Testis (tissue), 5 donors: ENCODE measurements at places on chromosomes 2 and 18. TPM values are rescaled to one million over a fixed set of nuclear protein-coding genes. Genes with fewer than 3 reads are reported as not detected.

- DNase-seq = no peak
Observed at GRCh38 chr2:72276876-72277275, 129.2 kb upstream of the CYP26B1 start.

- peak; percentile 37 for DNase-seq
Observed at GRCh38 chr18:35526495-35527059, 28.8 kb upstream of the INO80C start.

DNA sequence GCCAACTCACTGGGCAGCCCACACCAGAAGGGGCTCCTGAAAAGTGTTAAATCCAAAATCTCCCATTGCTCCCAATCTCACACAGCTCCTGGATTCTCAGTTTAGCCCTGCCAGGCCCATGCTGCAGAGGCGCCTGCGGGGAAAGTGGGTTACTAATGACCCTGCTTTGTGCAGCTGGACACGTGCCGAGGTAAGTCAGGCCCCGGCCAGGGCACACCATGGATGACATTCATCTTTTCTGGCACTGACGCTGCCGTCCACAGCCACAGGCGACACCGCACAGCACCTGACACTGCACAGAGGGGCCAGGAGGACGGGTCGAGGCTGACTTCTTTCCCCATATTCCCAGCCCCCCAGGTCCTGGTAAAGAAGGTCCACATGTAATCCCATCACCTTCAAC lies 193.5 kb downstream of the EIPR1 start:
- DNase-seq = no peak

DNA sequence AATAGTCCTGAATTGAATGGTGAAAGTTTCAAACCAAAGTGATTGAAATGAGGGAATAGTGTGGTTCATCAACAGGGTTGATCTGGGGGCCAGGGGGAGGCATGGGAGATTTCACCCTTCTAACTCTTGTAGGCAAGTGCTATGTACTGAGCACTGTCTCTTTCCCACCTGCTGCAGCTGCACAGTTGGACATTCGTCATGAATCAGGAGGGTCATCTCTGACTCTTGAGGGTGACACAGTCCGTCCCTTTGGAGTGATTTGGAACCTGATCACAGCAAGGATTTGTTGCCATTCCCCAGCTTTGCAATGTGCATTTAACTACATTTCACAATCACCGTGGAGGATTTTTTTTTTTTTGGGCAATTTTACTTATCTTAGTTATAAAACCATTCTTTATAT lies 224.6 kb downstream of the PHLPP1 start:
- no peak for DNase-seq

- no peak for DNase-seq
Observed at GRCh38 chr2:224924631-224925030, 117.6 kb downstream of the DOCK10 start.

DNA sequence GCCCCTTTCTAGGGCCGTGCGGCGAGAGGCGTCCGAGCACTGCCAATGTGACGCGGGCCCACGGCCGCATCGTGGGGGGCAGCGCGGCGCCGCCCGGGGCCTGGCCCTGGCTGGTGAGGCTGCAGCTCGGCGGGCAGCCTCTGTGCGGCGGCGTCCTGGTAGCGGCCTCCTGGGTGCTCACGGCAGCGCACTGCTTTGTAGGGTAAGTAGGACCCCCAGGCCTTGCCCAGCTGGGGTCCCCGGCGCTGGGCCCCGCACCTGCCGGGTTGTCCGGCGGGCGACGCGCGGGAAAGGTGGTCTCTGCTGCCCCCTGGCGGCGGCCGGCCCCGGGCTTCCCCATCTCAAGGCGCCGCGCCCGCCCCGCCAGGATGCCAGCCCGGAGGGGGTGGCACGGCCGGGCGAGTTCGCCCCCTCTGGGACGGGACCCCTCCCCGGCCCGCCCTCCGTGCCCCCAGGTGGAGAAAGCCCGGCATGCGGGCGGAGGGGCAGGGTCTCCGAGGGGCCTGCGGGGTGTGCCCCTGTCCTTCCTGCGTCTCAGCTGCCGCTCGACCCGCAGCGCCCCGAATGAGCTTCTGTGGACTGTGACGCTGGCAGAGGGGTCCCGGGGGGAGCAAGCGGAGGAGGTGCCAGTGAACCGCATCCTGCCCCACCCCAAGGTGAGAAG lies 1.9 kb downstream of the PRSS56 start:
- peak; percentile 74 for DNase-seq

DNA sequence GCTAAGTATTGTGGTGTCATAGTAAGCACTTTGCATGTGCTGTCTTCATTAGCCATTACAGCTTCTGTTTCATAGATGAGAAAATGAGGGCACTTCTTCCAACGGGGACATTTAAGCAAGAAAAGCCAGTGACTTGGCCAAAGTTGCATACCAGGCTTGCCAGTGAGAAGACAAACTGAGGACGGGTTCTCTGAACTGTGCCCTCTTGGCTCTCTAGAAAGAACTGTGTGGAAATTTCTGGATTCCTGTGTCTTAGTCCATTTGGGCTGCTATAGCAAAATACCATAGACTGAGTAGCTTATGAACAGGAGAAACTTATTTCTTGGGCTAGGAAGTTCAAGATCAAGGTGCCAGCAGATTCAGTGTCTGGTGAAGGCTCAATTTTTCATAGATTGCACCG lies 13.3 kb downstream of the CTIF start:
- DNase-seq = no peak

DNA sequence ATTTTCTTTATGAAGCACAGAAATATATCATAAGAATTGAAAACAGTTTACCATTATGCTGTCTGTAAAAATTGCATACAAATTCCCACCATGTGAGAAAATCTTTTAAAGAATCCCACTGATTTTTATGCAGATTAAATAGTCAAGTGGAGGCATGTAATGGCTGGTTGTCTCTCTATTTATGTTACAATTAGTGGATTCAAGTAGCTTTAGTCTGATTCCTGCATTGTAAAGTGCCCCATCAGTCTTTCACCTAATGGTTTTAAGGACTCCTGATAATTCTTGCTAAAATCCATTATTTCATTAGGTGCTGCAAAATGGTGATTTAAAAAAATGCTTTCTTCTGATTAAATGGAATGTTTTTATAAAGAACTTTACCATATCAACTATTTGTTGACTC lies 148.4 kb upstream of the MYO3B start:
- DNase-seq = no peak

GRCh38 chr2:66794551-66794950 lies 359.6 kb downstream of the MEIS1 start:
- no peak for DNase-seq

TEKT4 gene
- 23.5 TPM for total RNA-seq

OR6B2 gene
- not detected for total RNA-seq

ASXL3 gene
- 18.0 TPM for total RNA-seq

DNA sequence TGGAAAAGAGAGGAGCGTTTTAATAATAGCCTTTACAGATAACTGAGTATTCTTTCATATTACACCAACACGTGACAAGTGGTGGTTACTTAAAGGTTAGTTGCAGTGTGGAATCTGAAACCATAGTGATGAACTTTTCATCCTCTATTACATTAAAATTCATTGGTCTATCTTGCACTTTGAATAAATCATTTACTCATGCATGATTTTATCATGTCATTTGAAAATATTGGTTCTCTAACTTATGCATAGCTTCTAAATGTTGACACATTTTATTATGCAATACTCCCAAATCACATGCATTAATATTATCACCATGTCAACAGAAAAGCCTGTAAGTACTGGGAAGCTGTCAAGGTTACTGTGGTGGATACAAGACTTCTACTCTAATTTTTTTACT lies 1432.2 kb downstream of the LRP1B start:
- DNase-seq = no peak

GRCh38 chr2:128448331-128449225 lies 129.9 kb upstream of the HS6ST1 start:
- DNase-seq = peak; percentile 16

- no peak for DNase-seq
Observed at GRCh38 chr2:197975931-197976519, 171.6 kb downstream of the PLCL1 start.

DNA sequence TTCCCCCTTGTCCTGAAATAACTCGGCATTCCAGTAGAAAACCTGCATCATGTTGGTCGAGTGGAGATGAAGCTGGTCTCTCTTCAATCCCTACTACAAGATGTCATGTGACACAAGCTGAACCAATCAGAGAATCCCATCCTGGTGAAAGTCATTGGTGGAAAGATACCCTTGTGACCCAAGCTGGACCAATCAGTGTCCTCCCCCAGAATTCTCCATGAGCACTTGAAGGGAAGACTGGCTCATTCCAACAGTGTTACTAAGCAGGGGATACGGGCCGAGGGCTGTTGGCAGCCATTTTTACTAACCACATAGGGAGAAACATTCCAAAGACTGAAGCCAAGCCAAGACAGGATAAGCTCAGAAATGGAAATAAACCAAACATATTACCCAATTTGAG lies 298.3 kb downstream of the ICOS start:
- DNase-seq = peak; percentile 73

CD226 gene
- total RNA-seq = 2.6 TPM

GRCh38 chr18:1499265-1499664 lies 594.6 kb downstream of the ADCYAP1 start:
- DNase-seq = no peak

- no peak for DNase-seq
Observed at GRCh38 chr18:42480441-42480840, 525.4 kb downstream of the PIK3C3 start.

DNA sequence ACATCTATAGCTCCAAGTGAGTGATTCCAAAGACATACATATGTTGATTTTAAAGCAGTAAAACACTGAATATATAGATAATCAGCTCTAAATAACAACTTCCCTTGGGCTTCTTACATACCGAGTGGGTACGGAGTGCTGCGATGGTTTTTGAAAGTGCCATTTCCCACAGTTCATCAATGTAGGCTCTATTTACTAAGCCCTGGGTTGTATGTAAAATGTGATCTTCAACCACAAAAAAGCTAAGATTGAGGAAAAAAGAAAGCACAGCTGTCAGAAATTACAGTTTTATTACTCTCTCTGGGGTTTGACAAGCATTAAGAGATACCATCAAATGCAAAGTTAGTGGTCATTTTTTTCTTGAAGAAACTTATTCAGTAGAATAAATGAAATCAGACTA lies 312.8 kb downstream of the EXOC6B start:
- DNase-seq = no peak

GRCh38 chr2:177164584-177165052 lies 48.0 kb upstream of the HNRNPA3 start:
- peak; percentile 94 for DNase-seq

CDCA7 gene
- total RNA-seq = 10.8 TPM

GRCh38 chr2:44215827-44216226 lies 47.2 kb downstream of the PPM1B start:
- DNase-seq = no peak

DNA sequence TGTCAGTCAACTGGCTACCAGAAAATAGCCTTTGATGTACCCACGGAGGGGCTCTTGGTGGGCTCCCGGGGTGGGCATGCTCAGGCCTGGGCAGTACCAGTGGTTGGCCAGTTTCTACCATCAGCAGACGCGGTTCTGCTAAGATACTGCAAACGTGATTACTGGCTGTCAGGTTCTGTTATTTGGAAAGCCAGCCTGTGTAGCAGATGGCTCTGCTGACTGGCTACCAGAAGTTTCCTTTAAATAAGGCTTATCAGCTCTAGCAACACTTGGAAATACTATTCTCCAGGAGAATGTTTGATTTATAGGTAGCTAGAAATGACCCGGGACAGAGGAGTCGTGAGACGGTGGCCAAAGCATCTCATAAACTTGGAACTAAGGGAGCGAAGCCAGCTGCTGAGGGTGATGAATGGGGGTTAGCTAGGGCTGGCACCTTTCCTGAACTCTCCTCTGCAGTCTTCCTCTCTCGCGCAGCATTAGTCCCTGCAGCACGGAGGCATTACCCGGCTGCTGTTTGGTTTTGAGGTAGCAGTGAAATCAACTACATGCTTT lies 171.9 kb downstream of the AGAP1 start:
- DNase-seq = no peak

SNTG2 gene
- 8.7 TPM for total RNA-seq

KCNK3 gene
- total RNA-seq = 1.0 TPM

MCFD2 gene
- total RNA-seq = 67.6 TPM

PLCL1 gene
- total RNA-seq = 2.1 TPM

DNA sequence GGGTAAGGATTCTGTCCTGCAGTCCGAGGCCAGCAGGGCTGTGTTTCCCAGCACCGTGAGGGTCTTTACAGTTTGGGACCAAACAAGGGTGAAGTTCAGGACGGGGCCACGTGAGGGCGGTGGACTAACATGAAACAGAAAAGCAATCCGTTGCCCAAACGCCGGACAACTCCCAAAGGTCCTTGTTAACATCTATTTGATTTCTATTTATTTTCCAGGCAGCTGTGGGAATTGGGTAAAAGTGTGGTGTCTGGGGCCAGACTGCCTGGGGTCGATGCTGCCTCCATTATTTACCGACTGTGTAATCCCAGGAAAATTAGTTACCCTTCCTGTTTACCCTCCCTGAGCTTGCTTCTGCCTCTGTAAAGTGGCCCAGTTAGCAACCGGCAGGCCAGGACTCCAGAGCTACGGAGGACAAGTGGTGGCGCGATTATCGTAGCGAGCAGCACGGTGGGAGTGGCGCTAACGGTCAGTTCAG lies 66.3 kb upstream of the TCF7L1 start:
- DNase-seq = peak; percentile 86

GRCh38 chr2:80300346-80300745 lies 4.2 kb downstream of the LRRTM1 start:
- DNase-seq = no peak

D2HGDH gene
- 36.1 TPM for total RNA-seq

- no peak for DNase-seq
Observed at GRCh38 chr2:66236816-66237802, 197.8 kb upstream of the MEIS1 start.

SERPINB12 gene
- 0.94 TPM for total RNA-seq

RANBP2 gene
- 95.5 TPM for total RNA-seq

B3GNT7 gene
- total RNA-seq = 3.3 TPM

GRCh38 chr2:234451852-234452625 lies 44.8 kb downstream of the ARL4C start:
- DNase-seq = no peak

DNA sequence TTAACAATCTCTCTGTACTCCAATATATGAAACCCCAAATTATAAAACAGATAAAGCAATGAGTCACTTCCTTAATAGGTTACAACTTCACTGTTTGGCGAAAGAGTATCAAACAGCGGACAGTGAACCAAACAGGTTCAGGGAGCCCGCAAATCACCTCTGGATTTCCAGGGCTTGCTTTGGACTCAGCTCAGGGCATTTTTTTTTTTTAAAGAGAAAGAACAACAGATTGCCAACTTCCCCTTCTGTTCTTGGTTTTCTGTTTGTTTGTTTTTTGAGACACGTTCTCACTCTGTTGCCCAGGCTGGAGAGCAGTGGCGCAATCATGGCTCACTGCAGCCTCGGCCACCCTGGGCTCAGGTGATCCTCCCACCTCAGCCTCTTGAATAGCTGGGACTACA lies 52.7 kb downstream of the ABCB11 start:
- no peak for DNase-seq

TACR1 gene
- 0.47 TPM for total RNA-seq

GRCh38 chr18:29586210-29586609 lies 1409.3 kb upstream of the CDH2 start:
- no peak for DNase-seq

SPR gene
- total RNA-seq = 27.6 TPM

GRCh38 chr2:95392730-95393455 lies 9.6 kb upstream of the FAHD2A start:
- DNase-seq = no peak

- no peak for DNase-seq
Observed at GRCh38 chr2:29844713-29845326, 76.6 kb downstream of the ALK start.

RNF144A gene
- 12.6 TPM for total RNA-seq
